NCI-H748 treated with DMSO at 0.1 percent for 48 hours (cell line): ENCODE measurements at places on chromosomes 4 and X.

GRCh38 chr4:1004071-1004418 is 7.4 kb upstream of the FGFRL1 start:
- no peak for DNase-seq

GRCh38 chr4:37322122-37322521 is 77.6 kb downstream of the NWD2 start:
- DNase-seq, result no peak

DNA sequence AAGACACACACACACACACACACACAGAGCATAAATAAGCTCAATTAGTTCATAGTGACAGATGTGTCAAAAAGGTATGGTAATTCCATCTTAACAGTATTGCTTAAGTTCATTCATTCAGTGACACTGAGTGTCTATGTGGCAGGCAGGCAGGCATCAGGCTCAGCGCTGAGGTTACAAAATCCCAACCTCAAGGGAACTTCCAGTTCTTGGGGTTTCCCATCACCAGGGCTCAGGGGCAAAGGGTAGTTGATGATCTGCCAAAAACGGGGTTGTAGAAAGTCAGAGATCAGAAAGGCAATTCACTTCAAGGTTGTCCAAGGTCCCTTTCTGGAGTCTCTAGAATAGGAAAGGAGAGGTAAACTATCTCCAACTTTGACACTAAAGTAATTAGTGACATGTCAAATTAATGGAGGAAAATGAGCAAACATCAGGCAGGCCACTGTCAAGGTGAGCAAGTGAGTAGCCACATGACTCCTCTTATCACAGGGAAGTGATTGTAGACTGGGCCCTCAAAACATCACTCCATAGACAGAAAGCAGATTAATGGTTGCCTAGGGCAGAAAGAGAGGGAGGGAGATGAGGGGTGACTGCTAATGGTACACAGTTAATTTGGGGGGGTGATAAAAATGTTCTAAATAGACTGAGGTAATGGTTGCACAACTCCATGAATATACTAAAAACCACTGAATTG is 41.8 kb downstream of the GPC4 start:
- no peak for DNase-seq

- DNase-seq, result no peak
Measured at GRCh38 chr4:53800741-53801140, 209.5 kb upstream of the LNX1 start.

- DNase-seq, result peak; percentile 29
Measured at GRCh38 chr4:38728631-38729141, 54.1 kb downstream of the TLR10 start.

- DNase-seq, result peak; percentile 1
Measured at GRCh38 chrX:2767631-2768455, 16.0 kb downstream of the XG start.

GRCh38 chr4:102501447-102501696 is 213 bp downstream of the NFKB1 start:
- DNase-seq, result no peak

GRCh38 chr4:76569706-76570105 is 134.7 kb downstream of the SHROOM3 start:
- DNase-seq, result no peak

DNA sequence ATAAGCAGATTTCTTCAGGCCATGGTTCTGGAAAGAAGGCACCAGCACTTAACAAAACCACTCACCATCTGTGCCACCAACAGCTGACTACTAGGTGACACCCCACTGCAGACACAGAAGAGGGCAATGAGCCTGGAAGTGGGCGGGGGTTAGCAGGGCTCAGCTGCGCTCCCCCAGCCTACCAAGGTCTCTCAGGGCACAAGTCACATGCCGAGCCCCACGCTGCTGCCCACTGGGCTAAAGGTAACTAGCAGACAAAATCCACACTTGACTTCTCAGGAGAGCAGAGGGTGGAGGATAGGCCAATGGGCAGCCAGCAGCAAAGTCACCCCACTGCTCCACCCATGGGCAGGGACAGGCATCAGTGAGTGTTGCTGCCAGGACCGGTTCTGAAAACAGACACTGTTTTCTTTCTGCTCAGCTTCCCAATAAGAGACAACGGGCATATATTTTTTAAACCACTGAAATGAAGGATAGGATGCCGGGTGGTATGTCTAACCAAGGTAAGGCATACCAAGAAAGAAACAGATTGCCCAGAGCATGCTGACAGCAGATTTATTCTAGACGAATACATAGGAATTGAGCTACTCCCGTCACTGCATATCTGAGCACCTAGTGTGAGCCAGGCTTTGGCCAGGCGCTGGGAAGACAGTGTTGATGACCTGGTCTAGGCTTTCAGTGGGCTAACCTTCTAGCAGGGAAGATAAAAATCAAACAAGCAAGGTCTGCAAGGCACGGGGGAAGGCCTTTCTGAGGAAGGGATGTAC is 20.1 kb downstream of the ACSL1 start:
- DNase-seq, result no peak

GRCh38 chr4:127623797-127624083 is 9.0 kb upstream of the INTU start:
- DNase-seq, result no peak

DNA sequence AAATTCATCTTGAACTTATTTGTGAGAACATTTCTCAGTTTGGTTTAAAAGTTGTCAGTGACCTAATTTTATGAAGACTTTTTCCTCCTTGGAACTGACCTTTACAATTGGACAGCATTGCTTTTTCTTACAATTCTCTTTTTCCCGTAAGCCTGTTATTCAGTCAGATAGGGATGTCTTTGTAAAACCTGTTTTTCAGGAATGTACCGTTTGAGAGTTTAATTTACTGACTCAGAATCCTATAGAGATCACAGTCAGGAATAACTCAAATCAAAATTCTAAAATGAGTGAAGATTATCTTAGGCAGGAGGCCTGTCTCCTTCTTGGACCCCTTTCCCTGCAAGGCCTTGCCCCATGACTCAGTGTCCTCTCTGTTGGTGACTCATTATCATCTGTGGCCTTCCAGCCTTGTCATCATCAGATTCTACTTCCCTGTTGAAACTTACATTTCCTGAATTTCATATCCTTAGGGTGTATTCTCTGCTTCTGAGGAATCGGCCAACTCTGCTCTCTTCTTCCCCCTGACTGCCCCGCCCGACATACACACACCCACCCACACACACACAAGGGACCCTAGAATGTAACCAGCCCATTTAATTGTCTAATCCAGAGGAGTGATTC is 99.8 kb downstream of the ARHGAP10 start:
- no peak for DNase-seq

- peak; percentile 4 for DNase-seq
Measured at GRCh38 chr4:144174401-144175067, 34.0 kb upstream of the GYPA start.

GRCh38 chr4:8376361-8377102 is 64.0 kb downstream of the ACOX3 start:
- DNase-seq, result no peak

DNA sequence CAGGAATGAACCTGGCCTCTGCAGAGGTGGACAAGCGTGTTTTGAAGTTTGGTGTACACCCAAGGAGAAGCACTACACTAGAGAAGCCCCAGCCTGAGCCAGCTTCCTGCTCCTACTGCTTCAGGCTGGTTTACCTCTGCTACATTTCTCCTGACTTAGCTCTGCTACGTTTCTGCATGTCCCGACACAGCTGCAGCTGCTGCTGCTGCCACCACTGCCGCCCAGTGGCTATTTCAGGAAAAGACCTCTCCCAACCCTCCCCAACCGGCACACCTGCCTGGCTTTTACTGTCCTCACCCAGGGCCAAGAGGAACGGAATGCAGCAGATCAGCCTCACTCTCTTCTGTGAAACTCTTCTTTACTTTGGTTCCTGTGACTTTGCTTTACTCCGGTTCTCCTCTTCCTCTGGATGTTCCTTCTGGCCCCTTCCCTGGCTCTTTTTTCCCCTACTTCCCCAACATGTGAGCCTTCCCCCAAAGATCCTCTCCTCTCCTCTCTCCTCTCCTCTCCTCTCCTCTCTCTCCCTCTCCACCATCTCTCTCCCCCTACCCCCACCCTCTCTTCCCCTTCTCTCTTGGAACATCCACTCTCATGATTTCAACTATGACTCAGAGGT is 3.1 kb upstream of the P2RY4 start:
- DNase-seq, result peak; percentile 22

DNA sequence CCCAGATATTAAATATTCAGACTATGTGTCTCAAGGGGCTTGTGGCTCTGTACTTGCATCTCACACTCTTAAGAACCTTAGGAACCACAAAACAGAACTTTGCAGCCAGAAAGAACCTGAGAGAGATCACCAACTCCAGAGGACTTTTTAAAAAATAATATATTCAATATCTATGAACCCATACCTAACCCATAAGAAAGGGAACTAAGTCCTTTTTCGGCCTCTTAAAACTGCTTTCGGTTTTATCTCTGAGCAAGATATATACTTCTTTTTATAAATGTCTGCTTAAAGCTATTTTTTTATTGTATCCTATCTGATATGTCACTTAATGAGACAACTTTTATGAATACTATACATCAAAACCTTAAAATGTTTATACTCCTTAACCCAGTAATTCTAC is 10.9 kb downstream of the SMARCA1 start:
- no peak for DNase-seq

DNA sequence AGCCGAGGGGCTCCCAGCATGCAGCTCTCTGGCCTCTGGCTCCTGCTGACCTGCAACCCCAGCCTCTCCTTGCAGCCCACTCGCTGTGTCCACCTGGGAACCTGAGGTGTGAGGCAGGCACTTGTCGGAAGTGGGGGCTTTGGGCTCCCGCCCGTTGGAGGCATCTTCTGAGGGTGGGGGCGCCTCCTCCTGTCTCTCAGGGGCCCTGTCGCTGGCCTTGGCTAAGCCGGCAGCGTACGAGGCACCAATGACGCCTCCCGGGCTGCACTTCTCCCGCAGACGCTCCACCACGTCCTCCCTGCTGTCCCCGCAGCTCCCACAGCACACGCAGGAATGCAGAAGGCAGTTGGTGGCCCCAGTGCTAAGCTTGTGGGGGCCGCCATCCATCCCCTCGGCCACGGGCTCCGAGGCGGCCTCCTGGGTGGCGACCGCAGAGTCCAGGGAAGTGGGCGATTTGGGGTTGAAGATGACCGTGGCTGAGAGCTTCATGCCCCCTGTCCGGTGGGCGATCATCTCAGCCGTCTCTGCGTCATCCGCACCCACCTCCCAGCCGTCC is 42.5 kb upstream of the MXD4 start:
- DNase-seq, result no peak

DNA sequence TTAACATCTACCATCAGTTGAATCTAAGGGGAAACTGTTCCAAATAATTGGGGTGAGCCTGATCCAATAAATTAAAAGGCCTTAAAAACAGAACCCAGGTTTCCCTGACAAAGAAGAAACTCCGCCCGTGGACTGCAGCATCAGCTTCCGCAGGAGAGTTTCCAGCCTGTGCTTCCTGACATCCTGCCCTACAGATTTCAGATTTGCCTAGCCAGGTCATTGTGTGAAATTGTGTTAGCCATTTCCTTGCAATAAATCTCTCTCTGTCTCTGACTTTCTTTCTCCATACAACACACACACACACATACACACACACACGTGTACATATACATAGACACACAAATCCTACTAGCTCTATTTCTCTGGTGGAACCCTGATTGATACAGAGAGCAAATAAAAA is 48.3 kb upstream of the LCORL start:
- no peak for DNase-seq

DNA sequence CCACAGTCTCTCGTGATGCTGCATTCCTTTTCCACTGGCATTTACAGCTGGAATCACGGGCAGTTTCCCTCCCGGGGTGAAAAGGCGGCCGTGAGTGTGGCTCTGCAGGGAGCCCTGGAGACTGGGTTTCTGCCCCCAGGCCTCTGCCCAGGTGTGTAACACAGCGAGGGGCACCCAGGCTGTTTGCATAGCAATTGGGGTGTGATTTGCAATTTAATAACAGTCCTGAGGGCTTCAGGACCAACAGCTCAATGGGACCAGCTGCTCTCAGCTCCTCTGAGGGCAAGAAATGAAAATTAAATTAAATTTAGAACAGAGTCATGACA is 99.0 kb upstream of the SHOX start:
- DNase-seq, result no peak

DNA sequence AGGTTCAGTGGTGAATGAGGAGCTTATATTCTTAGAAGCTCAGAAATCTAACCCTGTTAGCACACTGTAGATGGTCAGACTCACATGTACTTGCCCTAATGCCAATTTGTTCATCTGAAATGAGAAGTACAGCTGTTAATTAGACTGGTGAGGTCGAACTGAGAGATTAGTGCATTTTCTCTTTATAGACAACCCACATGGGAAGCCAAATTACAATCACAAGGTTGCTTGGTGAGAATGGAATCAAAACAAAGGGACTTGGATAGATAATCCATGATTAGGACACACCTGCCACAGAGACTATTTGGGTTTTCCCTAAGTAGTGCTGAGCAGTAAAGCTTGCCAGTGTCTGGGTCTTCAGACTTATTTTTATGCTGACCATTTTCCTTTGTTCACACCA is 88.3 kb downstream of the POLA1 start:
- DNase-seq, result no peak

DNA sequence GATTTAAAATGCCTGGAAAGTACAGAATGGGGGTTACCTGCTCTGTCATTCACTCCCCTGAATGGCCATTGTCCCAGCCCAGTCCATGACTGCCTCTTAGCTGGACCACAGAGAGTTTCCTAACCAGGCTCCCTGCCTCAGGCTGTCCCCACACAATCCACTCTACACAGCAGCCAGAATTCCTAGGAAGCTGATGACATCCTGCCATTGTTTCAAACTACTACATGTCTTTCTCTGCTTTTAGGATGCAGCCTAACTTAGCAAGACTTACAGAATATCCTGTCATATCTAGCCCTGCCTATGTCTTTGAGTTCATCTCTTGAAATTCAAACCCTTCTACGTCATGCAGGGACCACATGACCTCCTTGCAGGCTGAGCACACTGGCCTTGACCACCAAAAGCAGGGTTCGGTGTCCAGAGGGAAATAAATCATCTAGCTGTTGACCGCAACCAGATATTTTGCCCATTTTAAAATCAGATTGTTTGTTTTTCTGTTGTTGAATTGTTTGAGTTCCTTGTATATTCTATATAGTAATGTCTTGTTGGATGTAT is 16.1 kb upstream of the CRMP1 start:
- no peak for DNase-seq

- DNase-seq, result no peak
Measured at GRCh38 chr4:8310306-8310705, 40.8 kb downstream of the HTRA3 start.

DNA sequence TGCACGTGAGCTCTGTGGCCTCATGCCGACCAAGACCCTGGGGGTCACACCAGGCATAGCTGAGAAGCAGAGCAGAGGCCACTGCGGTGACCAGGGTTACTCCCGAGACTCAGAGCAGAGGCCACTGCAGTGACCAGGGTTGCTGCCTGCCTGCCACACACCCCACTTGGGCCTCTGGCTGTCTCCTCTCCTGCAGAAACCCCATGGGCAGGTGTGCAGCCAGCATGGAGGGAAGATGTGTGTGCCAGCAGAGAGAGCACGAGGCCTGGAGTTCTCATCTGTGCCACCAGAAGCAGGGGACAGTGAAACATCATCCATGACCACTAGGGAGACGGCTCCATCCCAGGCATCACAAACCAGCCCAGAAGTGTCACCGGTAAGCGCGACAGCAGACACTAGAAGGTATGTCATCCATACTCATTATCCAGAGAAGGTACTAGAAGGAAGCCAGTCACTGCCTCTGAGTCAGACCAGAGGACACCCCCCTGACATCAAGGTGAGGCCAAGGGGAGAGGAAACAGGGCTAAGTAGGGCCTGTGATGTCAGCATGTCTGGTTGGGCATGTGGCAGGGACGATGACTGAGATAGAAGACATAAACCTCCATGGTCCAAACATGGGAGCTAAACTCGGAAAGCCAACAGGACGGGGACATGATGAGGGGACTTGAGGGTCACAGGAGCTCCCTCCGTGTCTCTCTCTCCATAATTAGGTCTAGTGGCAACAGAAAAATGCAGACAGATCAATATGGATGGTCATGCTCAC is 24.2 kb upstream of the SPON2 start:
- no peak for DNase-seq
